Astrocyte of the hippocampus (primary cell): ENCODE measurements at places on chromosomes 7 and 10.

DNA sequence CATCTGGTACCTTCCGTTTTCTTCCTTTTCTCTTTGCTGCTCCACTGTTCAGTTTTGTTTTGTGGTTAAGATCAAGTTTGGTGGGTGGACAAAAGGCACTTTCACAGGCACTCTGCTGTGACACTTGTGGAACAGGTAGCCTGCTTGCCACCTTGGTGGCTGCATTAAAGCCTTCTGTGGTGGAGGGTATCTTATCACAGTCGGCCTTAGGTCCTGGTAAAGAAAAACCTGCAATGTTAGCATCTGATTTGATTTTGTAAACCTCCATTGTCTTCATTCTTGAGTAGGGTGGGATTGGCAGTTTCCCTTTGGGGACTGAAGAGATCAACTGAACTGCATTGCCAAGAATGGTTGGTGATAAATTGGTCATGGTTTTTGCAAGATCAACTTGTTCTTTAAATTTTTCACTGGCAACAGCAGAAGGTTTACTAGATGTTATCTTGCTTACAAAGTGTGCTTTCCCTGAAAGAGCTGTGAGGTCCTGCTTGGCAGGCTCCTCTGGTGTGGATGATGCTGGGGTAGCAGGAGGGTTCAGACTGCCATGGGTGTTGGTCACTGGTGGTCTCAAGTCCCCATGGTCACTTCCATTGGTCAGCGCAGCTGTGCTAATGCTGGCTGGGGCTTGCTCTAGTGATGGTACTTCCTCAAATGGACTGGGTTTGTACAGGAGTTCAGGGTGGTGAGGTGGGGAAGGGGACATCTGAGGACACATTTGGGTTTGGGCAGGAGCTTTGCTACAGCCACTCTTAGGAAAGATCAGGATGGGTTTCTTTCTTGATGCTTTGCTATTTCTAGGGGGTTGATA is 182.2 kb downstream of the ZNF438 start:
- DNase-seq = no peak

DNA sequence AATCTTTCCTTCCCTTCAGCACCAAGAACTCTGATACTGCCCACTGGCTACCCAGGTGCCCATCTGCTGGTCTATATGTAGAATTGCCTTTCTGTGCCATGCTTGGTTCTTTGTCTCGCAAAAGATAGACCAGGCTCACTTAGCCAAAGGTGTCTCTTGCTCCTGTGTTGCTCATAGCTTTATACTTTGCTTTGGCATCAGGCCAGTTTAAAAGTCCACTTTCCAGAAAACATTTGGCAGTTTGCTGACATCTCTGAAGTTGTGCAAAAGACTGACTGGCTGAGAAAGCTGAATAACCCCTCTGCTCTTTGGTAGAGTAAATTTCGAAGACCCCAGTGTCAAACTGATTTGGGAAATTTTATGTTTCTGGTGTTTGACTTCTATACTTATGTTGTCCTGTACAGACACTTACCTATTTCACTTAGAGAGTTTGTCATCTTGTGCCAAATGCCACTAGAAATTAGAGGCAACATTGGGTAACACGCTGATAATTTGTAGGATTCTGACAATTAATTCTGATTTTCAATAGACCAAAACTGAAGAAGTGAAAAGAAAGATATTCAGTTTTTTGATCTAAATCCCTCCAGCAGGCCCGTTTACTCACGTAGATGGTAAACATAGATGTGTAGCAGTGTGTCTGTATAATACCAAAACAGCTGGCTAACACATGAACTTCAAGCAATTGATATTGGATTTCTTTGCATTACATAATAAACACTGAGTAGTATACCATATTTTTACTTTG is 91.1 kb downstream of the CPED1 start:
- peak; percentile 29 for DNase-seq

- DNase-seq = peak; percentile 65
Observed at GRCh38 chr10:91043173-91043910, 122.5 kb upstream of the ANKRD1 start.

GRCh38 chr10:61217851-61218565 is 235.2 kb downstream of the TMEM26 start:
- no peak for DNase-seq

DNA sequence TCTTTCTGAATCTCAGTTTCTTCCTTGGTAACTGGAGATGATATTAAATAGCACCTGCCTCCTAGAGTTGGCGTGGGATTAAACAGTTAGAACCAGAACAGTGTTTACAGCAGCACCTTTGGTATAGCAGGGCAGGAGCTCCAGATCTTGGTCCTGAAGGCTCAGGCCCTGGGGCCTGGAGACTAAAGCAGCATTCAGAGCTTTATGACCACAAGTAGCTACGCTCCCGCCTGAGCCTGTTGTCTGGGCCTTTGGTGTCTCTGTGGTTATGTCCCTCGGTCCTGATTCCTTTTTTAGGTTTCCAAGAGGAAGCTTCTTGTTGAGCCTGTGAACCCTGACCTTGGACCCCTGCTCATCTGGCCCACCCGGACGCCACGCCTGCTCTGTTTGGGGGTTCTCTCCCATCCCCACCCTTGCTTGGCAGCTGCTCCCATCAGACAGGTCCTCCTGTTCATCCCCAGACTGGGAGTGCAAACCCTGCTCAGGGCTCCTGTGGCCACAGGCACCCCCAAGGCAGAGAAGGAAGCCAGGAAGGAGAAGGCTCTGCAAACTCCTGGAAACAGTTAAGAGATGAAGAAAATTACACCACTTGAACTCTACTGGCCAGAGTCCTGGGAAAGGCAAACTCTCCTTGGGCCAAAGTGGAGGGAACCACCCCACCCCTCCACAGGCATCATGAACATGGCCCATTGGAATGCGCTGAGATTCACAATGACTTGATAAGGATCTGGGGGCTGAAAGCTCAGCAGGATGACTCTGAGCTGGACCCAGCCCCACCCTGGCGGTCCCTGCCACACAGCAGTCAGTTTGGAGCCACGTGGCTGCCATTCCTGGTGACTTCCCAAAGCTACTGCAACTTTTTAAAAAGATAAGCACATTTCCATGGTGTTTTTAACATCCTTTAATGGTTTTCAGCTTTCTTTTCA is 50.1 kb upstream of the TMEM72 start:
- DNase-seq = peak; percentile 68

- DNase-seq = no peak
Observed at GRCh38 chr10:45373003-45373575, 927 bp upstream of the ALOX5 start.

DNA sequence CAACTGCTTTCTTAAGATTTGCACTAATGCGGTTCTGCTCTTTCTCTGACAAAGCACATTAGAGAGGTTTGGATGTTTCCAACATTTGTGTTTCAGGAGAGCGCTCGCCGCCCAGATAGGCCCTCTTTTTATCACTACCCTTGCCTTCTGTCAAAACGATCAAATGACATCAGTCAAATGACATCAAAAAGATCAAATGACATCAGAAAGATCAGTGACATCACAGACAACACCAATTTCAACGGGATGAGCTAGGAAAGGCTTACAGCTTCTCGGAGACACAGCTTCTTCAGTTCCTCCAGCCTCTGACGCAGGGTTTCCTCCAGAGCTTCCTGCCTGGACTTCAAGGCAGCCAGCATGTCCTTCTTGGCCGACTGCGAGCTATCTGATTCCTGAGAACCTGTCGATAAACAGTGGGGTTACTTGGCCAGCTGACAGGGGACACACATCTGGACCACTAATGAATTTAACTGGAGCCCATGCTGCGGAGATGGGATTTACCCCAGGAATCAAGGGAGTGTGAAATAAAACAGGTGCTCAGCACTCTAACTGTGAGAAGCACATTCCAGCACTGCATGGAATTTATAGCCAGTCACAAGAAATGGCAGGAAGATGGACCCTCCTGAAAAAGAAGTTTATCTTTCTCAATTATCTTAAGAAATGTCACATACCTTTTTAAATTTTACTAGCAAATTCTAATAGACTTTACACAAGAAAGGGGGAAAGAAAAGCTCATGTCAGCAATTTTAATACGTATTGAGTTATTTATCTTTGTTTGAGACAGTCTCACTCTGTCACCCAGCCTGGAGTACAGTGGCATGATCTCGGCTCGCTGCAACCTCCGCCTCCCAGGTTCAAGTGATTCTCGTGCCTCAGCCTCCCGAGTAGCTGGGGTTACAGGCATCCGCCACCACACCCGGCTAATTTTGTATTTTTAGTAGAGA is 88.2 kb downstream of the PRPF18 start:
- no peak for DNase-seq

GRCh38 chr7:100013328-100013676 is 2.1 kb upstream of the ZKSCAN1 start:
- DNase-seq = no peak

- peak; percentile 2 for DNase-seq
Observed at GRCh38 chr10:13271552-13272163, 28.2 kb downstream of the PHYH start.

DNA sequence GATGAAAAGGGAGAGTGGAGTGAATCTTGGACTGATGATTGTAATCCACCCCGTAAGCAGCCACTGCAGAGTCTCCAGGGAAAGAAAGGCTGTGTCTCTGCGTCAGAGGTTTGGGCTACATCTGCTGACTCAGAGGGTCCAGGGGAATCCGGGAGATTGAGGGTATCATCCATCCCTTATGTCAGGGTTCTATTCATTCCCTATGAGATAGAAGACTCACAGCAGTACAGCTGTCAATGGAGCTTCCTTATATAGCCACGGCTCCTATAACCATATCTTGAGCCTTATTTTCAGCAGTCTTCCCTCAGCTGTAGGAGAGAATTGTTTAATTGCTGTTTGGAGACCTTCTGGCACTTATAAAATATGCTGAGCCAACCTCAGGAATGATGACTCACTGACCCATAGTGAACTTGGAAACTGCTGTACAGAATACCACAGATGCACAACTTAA is 558.2 kb upstream of the PFKP start:
- peak; percentile 83 for DNase-seq

- DNase-seq = peak; percentile 42
Observed at GRCh38 chr7:8189625-8190024, 72.3 kb downstream of the ICA1 start.

GRCh38 chr7:27367179-27367932 is 124.8 kb downstream of the EVX1 start:
- no peak for DNase-seq
